ENCODE measurements at places on chromosomes 2 and 18.
A peak's percentile ranks its signal among the peaks of the same experiment; 100 is the strongest.

GRCh38 chr2:25161055-25161781 is 7.2 kb downstream of the POMC start:
- DNase-seq, result peak; percentile 20

DNA sequence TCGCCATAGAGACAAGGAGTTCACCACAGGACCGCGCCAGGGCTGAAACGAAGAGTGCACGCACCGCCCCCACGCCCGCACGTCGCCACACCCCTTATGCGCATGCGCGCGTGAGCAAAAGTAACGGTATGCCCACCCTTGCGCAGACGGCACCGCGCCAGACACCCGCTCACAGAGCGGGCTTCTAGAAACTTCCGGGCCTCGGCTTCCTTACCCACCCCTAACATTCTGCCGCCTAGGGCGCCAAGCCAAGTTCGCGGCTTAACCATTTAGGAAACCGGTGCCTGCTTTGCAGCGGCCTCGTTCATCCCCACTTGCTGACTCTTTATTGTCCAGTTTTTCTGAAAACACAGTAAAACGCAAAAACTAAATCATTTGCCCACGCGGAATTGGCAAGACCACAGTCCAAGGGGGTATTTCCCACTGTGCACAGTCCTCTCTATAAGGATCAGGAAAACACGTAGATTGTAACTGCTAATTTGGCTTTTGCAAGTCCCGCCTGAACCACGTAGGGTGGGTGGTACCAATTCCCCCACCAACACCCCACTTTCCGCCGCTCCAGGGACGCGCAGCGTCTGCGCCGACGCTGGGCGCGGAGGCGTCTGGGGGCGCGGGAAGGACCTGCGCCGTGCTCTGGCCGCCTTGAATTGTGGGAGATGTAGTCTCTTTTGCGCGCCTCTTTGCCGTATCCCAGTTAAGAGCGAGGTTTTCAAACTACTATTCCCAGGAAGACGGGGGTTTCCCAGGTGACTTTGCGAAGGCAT is at the start of the genes FBXO15 and TIMM21:
TSS of gene FBXO15 (minus strand) at position 56 of the 764 bp plus-strand sequence. CDS start at position 7, 49 bp downstream.
TSS of gene TIMM21 (plus strand) at position 745 of the 764 bp plus-strand sequence. CDS start 286 bp downstream, outside the sequence.
- DNase-seq, result peak; percentile 92

DNA sequence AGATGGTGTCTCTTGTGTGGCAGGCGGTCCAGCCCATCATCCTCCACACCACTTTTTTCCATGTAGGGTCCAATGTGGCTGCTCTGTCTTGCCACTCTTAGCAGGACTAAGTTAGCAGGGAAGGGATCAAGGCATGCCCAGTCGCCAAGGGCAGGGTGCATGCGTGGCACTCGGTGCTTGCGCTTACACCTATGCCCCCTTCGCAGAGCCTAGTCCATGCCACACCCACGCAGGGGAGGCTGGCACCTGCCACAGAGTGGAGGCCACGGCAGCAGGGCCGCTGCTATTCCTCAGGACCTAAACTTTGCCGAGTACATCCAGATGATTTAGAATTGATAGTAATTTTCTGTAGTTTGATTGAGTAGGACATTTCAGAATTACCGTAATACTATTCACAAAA is 59.5 kb downstream of the RALBP1 start:
- DNase-seq, result no peak

- DNase-seq, result no peak
Observed at GRCh38 chr2:111632661-111633060, 251.3 kb downstream of the ANAPC1 start.

DNA sequence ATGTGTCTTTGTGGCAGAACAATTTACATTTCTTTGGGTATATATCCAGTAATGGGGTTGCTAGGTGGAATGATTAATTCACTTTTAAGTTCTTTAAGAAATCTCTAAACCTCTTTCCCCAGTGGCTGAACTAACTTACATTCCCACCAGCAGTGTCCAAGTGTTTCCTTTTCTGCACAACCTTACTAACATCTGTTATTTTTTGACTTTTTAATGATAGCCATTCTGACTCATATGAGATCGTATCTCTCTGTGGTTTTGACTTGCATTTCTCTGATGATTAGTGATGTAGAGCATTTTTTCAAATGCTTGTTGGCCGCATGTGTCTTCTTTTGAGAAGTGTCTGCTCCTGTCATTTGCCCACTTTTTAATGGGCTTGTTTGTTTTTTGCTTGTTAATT is 43.1 kb upstream of the PTH2R start:
- peak; percentile 75 for DNase-seq

GRCh38 chr2:28471701-28472236 is 24.1 kb upstream of the PLB1 start:
- DNase-seq, result no peak

GRCh38 chr2:46296840-46297545 is at the start of gene EPAS1:
TSS of gene EPAS1 (plus strand) at chr2:46297407. CDS start at chr2:46297912, 505 bp downstream.
- DNase-seq, result peak; percentile 34

DNA sequence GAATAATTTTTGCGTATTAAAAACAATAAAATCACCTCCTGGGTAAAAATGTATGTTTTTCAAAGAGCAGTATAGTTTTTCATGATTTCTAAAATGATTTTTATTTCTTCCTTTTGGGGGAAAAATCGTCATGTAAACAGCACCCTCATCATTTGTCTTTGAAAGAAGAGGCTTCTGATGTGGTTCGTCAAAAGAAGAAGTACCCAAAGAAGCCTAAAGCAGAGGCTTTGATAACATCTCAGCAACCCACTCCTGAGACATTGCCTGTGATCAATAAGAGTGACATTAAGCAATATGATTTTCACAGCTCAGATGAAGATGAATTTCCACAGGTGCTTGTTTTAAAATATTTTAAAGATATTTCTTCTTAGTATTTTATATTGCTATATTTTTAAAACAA is 110.2 kb upstream of the KIF5C start:
- DNase-seq, result no peak

GRCh38 chr18:76592096-76592495 is 97.1 kb upstream of the ZNF516 start:
- no peak for DNase-seq

- DNase-seq, result no peak
Observed at GRCh38 chr2:142280831-142281230, 150.0 kb upstream of the LRP1B start.

DNA sequence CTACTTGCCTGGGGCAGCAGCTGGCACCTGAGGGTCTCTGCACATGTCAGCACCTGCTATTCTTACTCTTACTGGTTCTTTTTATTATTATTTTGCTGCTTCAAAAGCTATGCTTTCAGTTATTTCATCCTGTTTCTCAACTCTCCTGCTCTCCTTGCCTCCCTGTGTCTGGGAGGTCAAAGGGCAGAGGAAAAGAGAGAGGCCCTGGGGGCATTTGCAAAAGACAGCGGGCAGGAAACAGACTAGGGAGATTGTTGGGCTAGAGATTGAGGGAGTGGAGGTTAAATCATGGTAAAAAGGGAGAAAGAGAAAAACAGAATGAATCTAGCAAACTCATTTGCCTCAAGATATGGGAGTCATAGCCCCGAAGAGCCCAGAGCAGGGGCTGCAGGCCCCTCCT is 21.1 kb upstream of the RPL31 start:
- DNase-seq, result no peak

DNA sequence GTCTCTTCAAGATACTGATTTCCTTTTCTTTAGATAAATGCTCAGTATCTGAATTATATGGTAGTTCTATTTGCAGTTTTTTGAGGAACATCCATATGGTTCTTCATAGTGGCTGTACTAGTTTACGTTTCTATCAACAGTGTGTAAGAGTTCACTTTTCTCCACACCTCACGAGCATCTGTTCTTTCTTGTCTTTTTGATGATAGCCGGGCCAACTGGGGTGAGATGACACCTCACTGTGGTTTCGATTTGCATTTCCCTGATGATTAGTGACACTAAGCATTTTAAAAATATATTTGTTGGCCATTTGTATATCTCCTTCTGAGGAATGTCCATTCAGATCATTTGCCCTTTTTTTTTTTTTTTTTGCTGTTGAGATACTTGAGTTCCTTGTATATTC is 458.8 kb downstream of the SETBP1 start:
- DNase-seq, result no peak

DNA sequence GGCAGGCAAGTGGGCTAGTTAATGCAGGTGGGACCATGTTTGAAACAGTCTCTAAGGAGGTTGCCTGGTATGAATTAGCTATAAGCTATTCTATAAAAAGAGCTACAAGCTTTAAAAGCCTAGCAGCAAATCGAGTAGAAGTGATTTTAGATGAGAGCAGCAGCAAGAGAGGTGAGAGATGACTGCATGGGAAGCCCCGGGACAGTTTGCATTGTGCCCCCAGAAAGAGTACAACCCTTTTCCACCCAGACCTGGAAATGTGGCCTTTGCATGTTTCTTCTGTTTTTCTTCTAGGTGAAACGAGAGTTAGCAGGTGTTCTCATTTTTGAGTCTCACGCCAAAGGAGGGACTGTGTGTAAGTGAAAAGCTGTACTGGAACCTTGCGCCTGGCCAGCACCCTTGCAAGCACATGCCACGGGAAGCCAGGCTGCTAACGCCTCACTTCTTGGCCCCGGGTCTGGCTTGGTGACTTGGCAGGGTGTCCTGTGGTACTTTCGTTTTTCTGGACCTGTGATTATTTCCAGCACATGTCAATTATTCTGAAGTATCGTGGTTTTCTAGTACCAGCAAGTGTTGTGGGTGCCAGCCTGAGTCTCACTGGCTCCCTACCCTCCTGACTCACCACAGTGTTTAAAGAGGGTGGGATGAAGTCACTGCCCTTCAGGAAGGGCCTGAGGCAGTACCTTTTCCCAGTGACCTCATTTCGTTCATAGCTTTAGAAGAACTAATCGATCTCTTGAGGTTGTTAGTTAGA is 90.3 kb upstream of the MAP3K20 start:
- DNase-seq, result no peak

DNA sequence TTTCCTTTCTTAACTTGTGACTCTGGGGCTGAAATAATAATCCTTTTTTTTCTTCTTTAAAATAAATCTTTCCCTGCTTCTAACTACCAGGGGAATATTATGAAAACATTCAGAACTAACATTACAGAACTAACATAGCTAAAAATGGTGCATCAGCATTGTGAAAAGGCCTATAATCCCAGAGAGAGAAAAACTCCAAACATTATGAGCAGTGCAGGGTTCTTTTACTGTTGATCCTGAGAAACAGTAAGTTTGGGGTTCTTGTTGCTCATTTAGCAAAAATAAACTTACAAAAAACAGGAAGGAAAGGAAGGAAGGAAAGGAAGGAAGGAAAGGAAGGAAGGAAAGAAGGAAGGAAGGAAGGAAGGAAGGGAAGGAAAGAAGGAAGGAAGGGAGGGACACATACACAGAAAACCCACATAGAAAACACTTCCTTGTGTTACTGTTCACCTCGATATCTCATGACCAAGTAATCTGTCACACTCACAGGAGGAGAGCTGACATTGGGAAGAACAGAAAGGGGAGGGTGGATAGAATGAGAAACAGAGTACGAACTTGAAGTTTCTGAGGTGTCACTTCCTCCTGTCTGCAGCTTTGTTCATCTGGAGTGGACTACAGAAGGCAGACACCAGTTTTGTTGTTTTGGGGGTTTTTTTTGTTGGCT is 18.4 kb upstream of the PIK3C3 start:
- no peak for DNase-seq

DNA sequence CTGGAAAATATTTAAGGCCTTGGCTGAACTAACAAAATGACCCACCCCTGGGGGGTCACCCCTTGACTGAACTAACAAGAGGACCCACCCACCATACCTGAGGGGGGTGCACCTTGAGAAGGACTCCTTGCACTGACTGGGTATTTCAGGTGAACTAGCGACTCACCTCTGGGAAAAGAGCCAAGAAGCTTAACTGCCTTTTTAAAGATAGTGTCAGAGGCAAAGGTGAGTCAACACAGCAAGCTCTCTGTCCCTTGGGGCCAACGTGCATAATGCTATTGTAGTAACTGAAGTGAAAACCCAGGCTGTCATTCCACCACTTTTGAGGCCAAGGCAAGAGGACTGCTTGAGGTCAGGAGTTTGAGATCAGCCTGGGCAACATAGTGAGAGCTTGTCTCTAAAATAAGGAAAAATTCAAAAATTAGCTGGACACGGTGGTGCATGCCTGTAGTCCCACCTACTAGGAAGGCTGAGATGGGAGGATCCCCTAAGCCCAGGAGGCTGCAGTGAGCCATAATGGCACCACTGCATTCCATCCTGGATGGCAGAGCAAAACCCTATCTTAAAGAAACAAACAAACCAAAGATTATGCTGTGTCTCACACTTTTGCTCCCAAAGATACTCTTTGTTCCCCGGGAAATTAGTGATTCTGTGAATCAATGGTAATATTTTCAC is 36.4 kb upstream of the ZCCHC2 start:
- DNase-seq, result no peak

DNA sequence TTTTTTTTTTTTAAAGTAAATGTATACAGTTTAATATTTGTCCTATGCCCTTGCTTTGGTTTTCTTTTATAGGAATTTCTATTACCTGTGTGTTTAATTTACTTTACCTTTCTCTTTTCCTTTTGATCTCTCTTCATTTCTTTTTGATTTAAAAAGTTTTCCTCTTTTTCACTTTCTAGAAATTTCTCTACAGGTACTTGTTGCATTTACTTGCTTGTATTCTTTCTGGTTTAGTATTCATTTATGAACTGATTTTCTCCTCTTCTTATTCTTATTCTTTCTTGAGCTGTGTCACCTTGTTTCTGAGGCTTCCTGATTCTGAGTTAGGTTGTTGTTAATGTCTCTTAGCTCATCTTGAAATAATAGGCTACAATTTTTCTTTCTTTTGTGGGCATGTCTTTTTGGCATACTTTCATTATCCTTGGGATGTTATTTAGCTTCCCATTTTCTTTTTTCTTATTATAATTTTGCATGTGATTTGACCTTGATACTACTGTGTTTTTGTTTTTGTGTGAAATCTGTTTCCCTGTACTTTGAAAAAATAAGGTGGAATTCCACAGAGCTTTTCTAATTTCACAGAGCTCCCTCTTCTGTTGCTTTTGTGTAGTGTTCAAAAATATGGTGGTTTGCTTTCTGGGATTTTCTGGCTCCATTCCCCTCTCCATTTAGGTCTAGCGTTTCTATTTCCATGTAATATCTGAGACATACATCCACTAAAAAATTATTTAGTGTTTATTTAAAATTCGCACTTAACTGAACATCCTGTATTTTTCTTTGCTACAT is 25.5 kb upstream of the ALMS1 start:
- DNase-seq, result no peak

- no peak for DNase-seq
Observed at GRCh38 chr2:240885566-240885965, 10.4 kb downstream of the MAB21L4 start.

GRCh38 chr18:49178321-49178720 is 227.6 kb upstream of the SMAD7 start:
- no peak for DNase-seq

- peak; percentile 81 for DNase-seq
Observed at GRCh38 chr2:102103992-102104871, 38.3 kb upstream of the IL1R1 start.

DNA sequence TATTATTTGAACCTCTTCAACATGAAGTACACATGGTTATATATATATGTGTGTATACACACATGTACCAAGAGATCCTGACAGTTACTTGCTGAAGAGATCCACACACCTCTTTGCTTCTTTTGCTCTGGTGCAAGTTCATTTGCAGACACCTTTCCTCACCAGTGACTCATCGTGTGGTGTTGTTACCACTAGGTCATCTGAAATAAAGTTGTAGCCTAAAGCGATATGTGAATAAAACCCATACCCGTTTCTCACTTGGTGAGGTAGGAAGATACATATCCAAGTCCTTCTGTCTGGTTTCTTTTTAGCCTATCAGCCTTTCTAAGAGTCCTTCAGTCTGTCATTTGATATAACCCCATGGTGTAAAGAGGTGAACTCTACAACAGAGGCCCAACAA is 379.4 kb upstream of the RAB12 start:
- no peak for DNase-seq
